Activated T-cell treated with anti-CD3 and anti-CD28 coated beads, Interleukin-2, amount 50 U/mL, for 48 hours (primary cell): ENCODE measurements at places on chromosomes 6 and 20.

DNA sequence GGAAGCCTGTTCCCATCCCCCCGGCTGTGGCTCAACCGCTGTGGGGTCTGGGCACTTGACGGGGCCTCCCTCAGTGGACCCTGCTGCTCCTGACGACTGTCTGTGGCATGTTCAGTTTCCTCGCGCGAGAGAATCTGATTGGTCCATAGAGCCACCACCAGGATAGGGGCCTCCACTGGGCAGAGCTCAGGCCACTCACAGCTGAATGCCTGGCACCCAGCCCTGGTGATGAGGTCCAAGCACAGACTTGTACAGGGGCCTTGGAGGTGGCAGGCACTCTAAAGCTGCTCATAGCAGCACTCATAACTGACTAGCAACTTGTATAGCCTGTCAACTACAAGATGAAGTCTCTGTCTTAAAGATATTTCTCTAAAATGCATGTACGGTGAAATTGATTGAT, 368.1 kb downstream of the NRN1 start:
- no peak for DNase-seq

DNA sequence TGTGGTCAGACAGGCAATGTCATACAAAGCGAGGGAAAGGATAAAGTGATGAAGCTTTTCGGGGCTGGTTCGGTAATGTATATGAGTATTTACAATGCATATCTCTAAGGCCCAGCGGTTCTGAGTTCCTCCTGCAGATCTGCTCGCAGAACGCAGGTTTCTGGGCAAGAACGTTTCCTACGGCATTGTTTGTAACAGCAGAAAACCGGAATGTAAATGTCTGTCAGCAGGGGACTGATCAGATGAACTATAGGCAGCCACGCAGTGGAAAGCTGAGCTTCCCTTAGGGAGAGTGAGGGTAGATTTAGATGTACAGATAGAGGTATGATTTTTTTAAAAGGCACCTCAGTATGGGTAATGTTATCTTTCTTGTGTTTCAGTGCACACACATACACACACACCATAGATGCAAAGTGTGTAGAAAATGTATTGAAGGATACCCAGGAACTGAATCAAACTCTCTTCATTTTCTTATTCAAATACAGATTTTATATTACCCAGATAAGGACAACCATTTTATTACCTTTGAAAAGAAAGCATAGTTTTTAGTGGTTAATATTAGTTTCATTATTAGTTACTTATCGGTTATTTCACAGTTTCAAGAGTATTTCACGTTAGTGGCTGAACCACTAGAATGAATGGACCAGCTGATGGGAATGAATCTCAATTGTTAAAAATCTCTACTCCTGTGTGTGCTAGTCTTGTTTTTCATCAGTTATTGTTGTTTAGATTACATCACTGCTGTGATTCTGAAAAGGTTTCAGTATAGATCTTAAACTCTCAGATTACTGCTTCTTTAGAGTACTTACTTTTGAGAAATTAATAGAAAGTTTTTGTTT, 56.2 kb downstream of the SNX9 start:
- DNase-seq, result no peak

DNA sequence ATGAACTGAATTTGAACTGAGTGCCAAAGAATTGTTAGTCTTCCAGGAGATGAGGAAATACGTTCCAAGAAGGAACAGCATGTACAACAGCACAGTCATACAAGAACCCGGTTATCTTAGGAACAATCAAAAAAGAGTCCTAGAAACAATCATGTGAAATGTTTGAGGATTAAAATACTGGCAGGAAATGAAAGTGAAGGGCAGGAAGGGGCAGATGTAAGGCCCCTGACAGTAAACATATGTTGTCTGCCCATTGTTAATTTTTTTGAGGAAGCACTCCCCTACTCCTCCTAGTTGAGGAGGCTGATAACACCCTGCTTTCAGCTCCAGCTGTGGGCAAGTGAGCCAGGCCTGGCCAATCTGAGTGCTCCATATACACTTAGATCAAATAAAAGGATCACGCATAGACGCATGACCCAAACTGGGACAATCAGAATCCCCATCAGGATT, 220.9 kb downstream of the HACE1 start:
- no peak for DNase-seq

GRCh38 chr6:134784336-134784735, 165.6 kb downstream of the ALDH8A1 start:
- DNase-seq, result no peak

DNA sequence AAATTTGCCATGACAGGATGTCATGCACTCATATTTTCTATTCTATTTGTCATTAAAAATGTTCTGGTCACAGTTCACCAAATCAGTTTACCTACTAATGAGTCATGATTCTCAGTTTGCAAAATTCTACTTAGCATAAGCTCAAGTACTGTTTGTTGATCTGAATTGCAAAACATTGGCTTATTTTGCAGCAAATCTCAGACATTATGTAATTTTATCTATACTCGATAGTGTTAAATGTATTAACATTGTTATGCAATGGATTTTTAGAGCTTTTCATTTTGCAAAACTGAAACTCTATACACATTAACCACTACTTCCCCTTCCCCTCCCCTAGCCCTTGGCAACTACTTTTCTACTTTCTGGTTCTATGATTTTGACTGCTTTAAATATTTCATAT, 213.8 kb upstream of the ZFP64 start:
- DNase-seq, result no peak
